ENCODE measurements at places on chromosomes 16 and 17. TPM values are rescaled to one million over a fixed set of nuclear protein-coding genes. Genes with fewer than 3 reads are reported as not detected.

The NTHL1 gene
- 19.7 TPM for total RNA-seq

The UTP18 gene
- 48.1 TPM for total RNA-seq

The PRAC1 gene
- total RNA-seq: not detected

The CMTM2 gene
- not detected for total RNA-seq

The PMFBP1 gene
- total RNA-seq: 0.78 TPM

The EMP2 gene
- total RNA-seq: 25.0 TPM

The ZNF423 gene
- 2.9 TPM for total RNA-seq

The CDR2L gene
- 15.1 TPM for total RNA-seq

The SP6 gene
- under 0.01 TPM for total RNA-seq

The MYH1 gene
- total RNA-seq: not detected

The PLLP gene
- under 0.01 TPM for total RNA-seq

The TM4SF5 gene
- total RNA-seq: not detected

The SOCS7 gene
- 12.1 TPM for total RNA-seq

The HBA1 gene
- total RNA-seq: not detected

All from subcutaneous preadipocyte (primary cell).